ENCODE measurements at places on chromosomes 4 and X.

- DNase-seq = no peak
Observed at GRCh38 chr4:128716338-128716737, 93.2 kb upstream of the JADE1 start.

DNA sequence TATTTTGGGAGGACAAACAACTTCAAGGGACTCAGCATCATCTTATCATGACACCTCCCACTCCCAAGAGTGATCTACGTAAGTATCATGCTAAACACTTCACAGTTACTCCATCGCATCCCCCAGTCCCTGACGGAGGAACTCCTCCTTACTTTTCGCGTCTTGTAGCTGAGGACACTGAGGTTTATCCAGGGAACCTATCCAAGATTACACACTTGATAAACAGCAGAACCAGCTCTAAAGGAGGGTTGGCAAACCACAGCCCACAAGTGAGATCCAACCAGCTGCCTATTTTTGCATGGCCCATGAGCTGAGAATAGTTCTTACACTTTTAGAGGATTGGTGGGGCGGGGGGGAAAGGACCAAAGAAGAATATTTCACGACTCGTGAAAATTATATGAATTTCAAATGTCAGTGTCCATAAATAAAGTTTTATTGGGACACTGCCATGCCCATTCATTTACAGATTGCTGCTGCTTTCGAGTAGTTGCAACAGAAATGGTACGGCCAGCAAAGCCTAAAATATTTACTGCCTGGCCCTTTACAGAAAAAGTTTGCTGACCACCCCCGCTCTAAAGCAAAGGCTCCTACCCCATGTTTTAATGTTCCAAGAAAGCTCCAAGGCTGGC, 47.8 kb downstream of the SEPSECS start:
- no peak for DNase-seq

GRCh38 chrX:17842769-17843525, 18.2 kb downstream of the RAI2 start:
- peak; percentile 4 for DNase-seq

DNA sequence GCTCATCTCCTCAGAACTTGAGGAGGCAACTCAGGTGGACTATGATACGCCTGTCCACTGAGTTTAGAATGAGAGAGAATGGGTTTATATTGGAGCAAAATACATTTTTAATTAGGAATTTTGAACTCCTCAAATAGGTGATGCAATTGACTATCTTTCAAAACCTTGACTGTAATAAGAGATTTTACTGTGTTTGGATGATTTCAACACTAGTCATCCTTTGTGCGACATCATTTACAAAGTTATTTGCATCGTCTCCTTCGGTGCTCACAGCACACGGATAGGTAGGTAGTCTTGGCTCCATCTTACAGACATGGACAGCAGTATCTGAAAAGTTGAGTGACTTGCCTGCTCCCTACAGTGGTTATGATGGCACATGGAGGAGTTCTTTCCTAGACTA, 67.0 kb downstream of the AASDH start:
- DNase-seq = no peak

- DNase-seq = peak; percentile 73
Observed at GRCh38 chr4:177339477-177340374, 30.1 kb downstream of the NEIL3 start.

- DNase-seq = no peak
Observed at GRCh38 chr4:57039345-57039744, 60.6 kb downstream of the POLR2B start.

- no peak for DNase-seq
Observed at GRCh38 chr4:117331817-117332216, 246.4 kb upstream of the TRAM1L1 start.

DNA sequence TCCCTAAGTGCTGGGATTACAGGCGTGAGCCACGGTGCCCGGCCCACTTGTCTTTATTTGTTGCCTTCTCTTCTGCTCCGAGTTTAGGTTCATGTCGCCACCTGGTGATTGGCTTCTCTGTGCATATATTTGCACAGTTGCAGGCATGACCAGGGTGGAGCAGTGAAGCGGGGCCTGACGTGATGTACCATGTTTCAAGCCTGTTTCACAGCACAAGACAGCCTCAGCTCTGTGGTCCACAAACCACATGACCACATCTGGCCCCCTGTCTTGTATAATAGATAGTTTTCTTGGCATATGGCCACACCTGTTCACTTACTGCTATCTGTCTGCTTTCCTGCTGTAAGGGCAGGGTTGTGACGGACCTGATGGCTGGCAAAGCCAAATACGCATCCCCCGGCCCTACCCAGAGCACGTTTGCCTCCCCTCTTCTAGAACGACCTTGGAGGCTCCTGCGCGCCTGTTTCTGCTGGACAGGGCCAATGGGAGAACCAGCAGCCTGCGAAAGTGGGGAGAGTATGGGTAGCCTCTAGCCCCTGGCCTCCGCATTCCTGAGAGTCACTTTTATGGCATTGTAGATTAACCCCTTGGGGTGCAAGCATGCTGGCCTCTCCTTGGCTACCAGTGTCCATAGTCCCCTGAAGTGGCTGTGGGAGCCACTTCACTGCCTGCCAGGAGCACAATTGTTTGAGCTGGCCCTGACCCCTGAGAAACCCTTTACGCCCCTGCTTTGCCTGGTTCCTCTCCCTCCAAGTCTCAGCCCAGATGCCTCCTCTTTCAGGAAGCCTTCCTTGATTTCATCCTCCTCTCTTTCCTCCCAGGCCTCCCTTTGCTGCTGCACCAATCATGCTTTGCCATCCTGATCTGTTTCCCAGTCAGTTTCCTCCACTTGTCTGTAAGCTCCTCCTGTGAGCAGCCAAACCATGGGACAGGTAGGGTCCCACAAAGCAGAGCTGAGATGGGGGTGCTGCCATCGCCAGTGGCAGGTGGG, 6.0 kb upstream of the SH3TC1 start:
- peak; percentile 35 for DNase-seq

DNA sequence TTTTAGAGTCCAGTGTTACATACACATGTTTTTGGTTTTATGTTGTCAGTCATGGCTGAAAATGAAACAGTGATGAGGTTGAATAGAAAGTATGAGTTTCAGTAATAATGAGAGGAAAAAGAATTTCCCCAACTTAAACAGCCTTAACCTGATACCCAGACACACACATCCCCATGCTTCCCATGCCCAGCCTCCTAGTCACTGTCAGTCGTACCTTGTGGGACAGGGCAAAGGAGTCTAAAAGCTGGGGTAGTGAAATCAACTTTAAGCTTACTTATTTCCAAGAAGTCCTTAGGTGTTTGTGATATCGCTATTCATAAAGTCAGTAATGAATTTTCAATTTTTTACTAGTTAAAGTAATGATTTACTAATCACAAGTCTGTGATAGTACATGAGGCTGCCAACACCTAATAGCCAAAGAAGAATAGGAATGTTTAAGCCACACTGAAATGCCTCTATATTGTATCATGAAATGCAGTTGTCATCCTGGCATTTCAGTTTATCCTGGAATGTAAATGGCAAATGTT, 24.3 kb upstream of the GPR34 start:
- DNase-seq = no peak

- no peak for DNase-seq
Observed at GRCh38 chrX:17012465-17012864, 66.0 kb downstream of the REPS2 start.

GRCh38 chr4:147836807-147837206, 104.9 kb downstream of the ARHGAP10 start:
- no peak for DNase-seq

- DNase-seq = no peak
Observed at GRCh38 chr4:158130204-158130603, 42.6 kb downstream of the GASK1B start.

DNA sequence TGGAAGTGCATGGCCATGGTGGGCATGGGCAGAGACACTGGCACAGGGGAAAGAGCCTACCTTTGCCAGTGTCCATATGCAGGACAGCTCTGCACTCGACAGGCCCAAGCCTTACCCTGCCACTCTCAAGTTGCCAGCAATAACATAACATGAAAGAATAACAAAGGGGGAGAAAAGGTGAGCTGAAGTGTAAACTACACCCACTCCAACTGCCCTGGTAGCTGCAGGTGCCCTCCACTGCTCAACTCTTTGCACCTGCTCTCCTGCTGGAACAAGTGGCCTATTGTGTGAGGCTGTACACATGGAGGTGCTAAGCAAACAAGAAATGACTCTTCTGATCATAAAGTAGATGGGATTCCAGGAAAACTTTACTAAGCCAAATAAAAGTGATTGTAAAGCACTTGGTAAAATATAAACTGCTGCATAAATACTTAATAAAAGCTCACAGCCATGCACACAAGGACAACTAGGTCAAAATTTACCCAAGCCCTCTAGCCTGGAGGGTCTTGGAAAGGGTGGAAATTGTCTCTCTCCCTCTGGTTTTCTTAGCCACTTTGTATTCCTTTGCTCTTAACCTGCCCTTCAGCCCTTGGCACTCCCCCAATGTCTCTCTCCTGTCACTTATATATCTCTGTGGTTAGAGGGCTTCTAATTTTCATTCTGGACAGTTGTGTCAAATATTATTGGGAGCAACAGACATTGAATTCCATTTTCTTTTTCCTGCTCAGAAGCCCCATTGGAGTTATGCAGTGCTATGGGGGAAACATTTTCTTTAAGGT, 261.2 kb upstream of the GPC4 start:
- no peak for DNase-seq

DNA sequence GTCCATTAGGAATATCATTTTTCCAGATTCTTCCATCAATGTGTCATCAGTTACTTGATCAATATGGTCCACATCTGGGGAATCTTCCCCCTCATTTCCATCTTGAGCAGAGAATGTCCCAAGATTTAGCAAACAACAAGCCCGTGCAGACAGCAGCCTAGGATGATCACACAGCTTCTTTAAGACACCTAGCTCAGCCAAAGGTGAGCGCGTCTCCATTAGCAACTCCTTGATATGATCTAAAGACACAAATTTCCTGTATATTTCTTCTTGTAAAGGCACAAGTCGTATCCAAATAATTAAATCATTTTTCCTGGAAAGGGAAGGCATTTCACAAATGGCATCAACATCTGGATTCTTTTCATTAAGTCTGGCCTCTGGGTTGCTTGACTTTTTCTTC, 25.8 kb downstream of the PIN4 start:
- no peak for DNase-seq

DNA sequence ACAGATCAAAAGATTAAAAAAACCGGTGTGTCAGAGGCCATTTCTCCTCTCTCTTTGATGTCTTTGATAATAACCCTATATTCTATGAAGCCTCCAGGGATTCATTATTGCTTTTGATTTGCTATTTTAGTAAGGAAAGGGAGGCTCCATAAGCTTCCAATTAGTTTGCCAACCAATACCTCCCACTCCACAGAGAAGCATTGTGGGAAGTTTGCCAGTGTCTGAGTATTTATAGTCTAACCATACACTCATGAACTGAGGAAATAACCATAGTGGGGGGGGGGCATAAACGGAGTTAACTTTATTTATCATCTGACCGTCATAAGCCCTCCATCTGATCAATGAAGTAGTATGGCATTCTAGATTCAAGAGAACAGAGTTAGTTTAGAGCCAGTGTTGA, 1066.8 kb upstream of the PABPC4L start:
- no peak for DNase-seq

DNA sequence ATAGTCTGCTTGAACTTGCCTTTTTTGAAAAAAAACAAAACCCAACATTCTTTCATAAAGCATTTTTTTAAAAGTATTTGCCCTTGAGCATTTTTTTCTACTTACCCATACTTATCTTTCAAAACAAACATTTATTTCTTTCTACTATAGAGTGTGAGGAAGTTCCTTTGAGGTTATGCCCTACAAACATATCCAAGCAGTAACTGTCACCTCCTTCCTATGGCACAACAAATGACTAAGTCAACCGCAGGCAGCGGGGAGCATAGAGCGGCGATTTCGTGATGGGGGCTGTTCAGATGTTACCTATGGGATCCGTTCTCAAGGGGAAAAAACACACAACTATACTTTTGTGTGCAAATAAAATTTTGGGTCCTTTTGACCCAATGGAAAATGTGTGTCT, 19.4 kb downstream of the SPRY1 start:
- DNase-seq = no peak

DNA sequence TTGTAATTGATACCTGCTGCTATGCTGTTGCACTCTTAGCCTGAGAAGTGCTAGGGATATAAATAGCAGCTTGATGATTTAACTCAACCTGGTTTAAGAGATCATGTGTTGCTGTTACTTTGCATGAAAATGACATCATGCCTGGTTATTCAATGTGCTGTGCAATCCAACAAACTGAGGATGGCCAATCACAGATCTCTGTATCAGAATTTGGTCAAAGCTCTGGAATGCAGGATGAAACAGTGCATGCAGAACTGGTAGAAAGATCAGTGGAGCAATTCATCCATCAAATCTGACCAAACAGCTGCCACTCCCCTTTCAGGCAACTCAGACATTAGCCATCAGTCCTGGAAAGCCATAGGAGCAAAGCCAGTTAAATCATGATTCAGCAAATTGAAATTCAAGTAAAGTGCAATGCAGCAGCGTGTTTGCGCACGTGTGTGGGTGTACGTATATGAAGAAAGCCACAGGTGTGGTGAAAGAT, 160.3 kb upstream of the RASGEF1B start:
- DNase-seq = peak; percentile 100

GRCh38 chr4:173879509-173879908, 349.5 kb upstream of the HAND2 start:
- DNase-seq = no peak

- no peak for DNase-seq
Observed at GRCh38 chr4:153651587-153651986, 32.5 kb upstream of the TLR2 start.

DNA sequence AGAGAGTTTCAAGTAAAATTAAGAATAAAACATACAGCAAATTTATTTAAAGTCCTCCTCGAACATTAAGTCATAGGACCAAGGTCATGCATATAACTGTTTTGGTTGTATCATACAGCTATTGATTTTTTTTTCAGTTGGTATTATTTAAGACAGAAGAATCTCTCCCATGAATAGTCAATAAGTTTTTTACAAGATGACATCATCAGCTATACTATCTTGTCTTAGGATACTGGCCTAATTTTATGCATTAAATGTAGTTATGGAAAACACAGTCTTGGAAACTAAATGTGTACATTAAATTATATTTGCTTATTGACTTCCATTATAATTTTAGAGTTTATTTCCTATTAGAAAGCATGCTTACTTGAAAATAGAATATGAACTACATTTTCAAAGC, 755.9 kb downstream of the PCDH19 start:
- DNase-seq = no peak

- no peak for DNase-seq
Observed at GRCh38 chr4:88457307-88458103, 586 bp downstream of the HERC5 start.

DNA sequence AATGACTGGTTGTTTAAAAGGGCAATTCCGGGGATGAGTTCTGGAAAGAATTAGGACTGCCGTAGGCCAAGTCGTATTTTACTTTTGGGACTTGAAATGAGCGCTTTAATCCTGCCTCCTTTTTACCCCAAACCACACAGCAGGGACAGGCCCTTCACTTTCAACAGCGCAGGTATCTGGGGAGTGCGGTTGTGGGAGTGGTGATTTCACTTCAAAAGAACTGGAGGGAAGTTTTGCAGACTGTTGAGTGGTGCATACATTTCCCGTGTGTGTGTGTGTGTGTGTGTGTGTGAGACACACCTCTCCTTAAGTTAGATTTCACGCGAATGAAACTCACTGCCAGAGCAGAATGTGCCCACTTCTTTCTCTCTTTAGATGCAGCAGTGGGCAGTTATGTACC, 2.8 kb downstream of the NHS start:
- DNase-seq = no peak

- no peak for DNase-seq
Observed at GRCh38 chrX:10893366-10893765, 217.8 kb upstream of the HCCS start.
